NCI-H2227 treated with DMSO at 0.1 percent for 48 hours (cell line): ENCODE measurements at places on chromosomes 3 and 15.

DNA sequence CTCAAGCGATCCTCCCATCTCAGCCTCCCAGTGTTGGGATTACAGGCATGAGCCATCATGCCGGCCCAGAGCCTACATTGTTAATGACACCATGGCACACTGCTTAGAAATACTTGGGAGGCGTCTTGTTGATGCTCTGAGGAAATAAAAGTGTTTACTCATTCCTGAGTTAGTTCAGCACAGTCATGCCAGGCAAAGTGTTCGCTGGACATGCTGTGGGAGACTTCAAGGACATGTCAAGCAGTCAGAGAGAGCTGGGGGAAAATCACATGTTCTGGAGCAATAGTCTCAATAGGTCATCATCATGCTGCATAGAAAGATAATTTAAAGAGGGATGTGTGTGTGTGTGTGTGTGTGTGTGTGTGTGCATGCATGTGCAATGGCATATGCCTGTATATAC, 37.5 kb downstream of the TTC23 start:
- DNase-seq, result no peak

DNA sequence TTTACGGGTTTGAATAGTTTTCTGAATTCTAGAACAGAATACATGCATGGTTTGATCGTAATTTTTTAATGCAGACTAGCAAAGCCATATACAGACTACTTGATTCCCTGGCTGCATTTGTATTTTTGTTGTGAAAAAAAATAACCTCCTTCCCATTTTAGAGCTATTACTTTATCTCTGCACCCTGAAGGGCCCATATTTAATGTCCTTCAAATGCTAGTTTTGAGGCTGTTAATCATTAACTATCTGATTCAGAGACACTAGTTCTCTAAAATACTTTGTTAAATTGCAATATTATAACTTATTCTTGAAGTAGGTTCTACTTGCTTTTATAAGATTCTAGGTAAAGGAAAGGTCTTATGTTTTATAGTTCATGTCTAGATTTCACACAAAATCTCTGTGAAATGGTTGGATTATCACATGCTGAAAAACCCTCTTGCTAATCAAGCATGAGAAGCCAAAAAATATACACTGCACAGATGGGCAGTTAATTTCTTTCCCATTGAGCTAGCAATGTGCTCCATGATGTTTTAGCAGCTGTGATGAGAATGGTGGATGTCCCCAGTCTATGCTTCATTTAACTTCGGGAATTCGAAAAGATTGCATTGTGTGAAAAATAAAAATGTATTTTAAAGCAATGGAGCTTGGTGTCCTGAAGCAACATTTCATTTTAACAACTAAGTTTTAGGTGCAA, 634.0 kb upstream of the BCHE start:
- no peak for DNase-seq

DNA sequence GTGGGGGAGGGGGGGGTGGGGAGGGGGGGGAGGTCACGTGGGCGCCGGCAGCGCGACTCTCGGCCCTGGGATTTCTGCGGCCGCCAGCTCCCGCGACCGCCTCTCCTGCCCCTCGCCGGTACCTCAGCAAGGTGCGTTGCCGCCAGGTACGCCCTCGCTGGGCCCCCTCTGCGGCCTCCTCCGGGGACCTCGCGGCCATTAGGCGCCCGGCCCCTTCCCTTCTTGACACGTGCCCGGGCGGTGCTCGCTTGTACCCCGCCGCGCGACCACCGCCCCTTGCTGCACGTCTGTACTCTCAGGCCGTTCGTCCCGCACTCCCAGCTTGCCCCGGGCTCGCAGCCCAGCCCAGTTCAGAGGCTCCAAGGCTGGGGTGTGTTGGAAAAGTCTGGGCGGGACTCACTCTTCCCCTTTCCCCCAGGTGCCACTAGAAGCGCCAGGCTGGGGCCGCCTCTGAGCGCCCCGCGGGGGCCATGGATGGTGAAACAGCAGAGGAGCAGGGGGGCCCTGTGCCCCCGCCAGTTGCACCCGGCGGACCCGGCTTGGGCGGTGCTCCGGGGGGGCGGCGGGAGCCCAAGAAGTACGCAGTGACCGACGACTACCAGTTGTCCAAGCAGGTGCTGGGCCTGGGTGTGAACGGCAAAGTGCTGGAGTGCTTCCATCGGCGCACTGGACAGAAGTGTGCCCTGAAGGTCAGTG, at the start of gene MAPKAPK3:
Gene MAPKAPK3, plus strand, starts transcription at position 56 of the 696 bp plus-strand sequence. Its CDS starts 415 bp downstream, at position 471.
- DNase-seq, result no peak

GRCh38 chr3:139020868-139021234, at the start of gene PRR23B:
TSS of gene PRR23B (minus strand) at chr3:139020926. CDS start at chr3:139020661, 265 bp downstream.
- DNase-seq, result no peak

GRCh38 chr3:78937475-78937874, 830.3 kb downstream of the ROBO1 start:
- DNase-seq, result no peak

GRCh38 chr3:174101244-174101643, 703.7 kb downstream of the NLGN1 start:
- peak; percentile 56 for DNase-seq

GRCh38 chr3:31275038-31275572, 257.6 kb upstream of the STT3B start:
- no peak for DNase-seq

DNA sequence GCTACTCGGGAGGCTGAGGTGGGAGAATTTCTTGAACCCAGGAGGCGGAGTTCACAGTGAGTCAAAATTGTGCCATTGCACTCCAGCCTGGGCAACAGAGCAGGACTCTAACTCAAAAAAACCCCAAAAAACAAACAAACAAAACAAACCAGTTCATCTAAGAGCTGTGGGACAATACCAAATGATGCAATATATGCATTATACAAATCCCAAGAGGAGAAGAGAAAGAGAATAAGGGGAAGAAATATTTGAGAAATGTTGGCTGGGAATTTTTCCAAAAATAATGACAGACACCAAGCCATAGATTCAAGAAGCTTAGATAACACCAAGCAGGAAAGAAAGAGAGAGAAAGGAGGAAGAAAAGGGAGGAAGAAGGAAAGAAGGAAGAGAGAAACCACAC, 82.5 kb downstream of the KLF13 start:
- DNase-seq, result no peak

DNA sequence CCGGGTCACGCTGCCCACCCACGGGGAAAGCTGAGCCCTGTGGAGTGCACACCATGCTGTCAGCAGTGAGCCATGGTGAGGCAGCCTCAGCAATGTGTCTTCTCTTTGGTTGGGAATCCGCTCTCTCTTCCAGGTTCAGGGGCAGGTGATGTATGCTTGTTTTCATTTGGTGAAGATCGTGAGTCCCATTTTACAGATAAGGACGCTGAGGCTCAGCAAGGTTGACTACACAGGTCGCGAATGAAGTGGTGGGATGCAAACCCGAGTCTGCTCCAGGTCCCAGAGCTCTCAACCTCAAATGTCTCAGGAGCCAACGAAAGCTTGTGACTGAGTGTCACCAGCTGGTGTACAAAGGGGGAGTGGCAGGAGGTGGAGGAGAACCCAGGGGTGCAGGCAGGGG, 74.3 kb downstream of the RPN1 start:
- DNase-seq, result no peak
